IMR-90 (cell line): ENCODE measurements at places on chromosomes 1 and 21.
A peak's percentile ranks its signal among the peaks of the same experiment; 100 is the strongest.

DNA sequence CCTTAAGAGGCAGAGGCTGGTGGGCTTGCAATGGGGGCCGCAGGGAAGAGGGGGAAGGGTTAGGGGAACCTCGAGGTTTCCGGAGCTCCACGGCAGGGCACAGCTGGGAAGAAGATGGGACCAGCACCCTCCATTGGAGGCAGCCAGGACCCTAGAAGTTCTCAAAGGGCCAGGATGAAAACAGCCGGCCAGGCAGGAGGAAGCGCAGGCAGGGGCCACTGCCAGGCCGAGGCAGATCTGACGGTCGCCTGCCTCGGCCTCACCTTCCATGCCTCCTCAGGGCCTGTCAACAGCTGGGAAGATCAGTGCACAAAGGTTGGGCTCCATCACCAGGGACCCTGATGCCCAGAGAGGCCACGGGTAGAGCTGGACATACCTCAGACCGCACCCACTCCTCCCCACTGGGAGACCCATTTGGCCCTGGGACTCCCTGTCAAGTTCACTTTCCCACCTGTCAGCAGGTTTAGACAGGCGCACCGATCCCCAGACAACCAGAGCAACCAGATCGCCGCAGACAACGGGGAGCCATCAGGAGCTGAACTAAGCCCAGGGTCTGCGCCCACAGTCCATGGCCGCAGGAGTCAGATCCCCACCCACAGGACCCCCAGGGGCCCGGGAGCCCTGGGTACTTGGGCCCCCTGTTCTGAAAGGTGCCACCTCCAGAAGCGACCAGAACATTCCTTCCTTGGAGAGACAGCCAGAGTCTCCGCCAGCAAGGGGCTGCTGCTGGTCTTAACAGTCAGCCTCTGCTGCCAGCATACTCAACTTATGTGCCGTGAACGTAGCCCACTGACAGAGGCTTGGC lies 2.2 kb downstream of the SLC19A1 start:
- H3K27ac ChIP-seq: no peak overlapping the region
- H3K4me1 ChIP-seq: peaks cover 3% of the 10 kb centered on the region; the same call in 1 of the 2 replicates
- no peaks in the 10 kb centered on the region for H3K27me3 ChIP-seq
- H3K36me3 ChIP-seq: peaks cover 3% of the 10 kb centered on the region
- H3K4me3 ChIP-seq: no peak overlapping the region
- DNase-seq: no peak

- peaks cover 30% of the 10 kb centered on the region for H3K27me3 ChIP-seq
- H3K36me3 ChIP-seq: no peaks in the 10 kb centered on the region
- no peak overlapping the region for H3K27ac ChIP-seq
- DNase-seq: peak; percentile 25
- peak overlapping the region; percentile 39 for H3K4me3 ChIP-seq
- H3K4me1 ChIP-seq: no peaks in the 10 kb centered on the region
Measured at GRCh38 chr1:223129229-223129901, 13.7 kb downstream of the TLR5 start.

- H3K36me3 ChIP-seq: 0 out of 2 replicates have a peak, but pooled peaks cover 1% of the 10 kb centered on the region
- H3K4me1 ChIP-seq: peaks cover 28% of the 10 kb centered on the region
- no peak for DNase-seq
Measured at GRCh38 chr1:53681351-53681976, 57.5 kb downstream of the GLIS1 start.

DNA sequence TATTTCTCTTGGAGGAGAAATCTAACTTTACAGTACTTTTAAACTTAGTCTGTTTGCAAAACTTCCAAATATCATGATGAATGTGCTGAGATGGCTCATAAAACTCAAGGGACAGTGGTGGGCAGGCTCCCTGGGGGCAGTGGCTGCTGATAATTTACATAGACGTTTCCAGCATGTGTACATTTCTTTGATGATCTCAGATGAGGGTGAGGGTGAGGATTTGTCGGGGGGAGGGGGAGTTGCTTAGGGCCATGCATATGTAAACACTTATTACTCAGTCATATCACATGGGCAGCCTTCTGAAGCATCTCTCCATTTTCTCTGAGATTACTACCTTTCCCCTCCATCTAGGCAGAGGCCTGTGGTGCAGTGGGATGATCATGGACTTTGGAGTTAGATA lies 152.9 kb upstream of the HMGB4 start:
- H3K4me1 ChIP-seq: no peaks in the 10 kb centered on the region
- no peak overlapping the region for H3K4me3 ChIP-seq
- H3K27ac ChIP-seq: no peak overlapping the region
- H3K27me3 ChIP-seq: no peaks in the 10 kb centered on the region
- no peaks in the 10 kb centered on the region for H3K36me3 ChIP-seq
- DNase-seq: peak; percentile 2

DNA sequence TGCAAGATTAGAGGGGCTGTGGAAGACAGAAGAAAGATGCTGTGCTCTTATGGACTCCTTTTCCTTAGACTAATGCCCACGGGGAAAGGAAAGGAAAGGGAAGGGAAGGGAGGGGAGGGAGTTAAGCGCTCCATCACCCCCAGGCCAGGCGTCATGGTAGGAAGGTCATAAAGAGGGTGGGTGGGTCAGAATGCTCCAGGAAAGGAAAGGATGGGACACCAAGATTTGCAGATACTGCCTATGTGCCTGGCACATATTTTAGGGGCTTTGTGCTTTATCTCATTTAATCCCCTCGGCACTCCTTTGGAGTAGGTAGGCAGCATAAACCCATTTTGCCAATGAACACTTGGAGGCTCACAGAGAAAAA lies 41.4 kb downstream of the MAB21L3 start:
- peaks cover 27% of the 10 kb centered on the region for H3K27me3 ChIP-seq
- no peaks in the 10 kb centered on the region for H3K36me3 ChIP-seq
- no peak overlapping the region for H3K27ac ChIP-seq
- H3K4me3 ChIP-seq: peak overlapping the region; percentile 44
- no peaks in the 10 kb centered on the region for H3K4me1 ChIP-seq
- no peak for DNase-seq

- DNase-seq: no peak
- H3K4me3 ChIP-seq: no peak overlapping the region
- no peaks in the 10 kb centered on the region for H3K4me1 ChIP-seq
- no peaks in the 10 kb centered on the region; the same call in 1 of the 2 replicates for H3K27me3 ChIP-seq
- no peak overlapping the region for H3K27ac ChIP-seq
- no peaks in the 10 kb centered on the region for H3K36me3 ChIP-seq
Measured at GRCh38 chr21:15722591-15723324, 7.0 kb upstream of the USP25 start.

DNA sequence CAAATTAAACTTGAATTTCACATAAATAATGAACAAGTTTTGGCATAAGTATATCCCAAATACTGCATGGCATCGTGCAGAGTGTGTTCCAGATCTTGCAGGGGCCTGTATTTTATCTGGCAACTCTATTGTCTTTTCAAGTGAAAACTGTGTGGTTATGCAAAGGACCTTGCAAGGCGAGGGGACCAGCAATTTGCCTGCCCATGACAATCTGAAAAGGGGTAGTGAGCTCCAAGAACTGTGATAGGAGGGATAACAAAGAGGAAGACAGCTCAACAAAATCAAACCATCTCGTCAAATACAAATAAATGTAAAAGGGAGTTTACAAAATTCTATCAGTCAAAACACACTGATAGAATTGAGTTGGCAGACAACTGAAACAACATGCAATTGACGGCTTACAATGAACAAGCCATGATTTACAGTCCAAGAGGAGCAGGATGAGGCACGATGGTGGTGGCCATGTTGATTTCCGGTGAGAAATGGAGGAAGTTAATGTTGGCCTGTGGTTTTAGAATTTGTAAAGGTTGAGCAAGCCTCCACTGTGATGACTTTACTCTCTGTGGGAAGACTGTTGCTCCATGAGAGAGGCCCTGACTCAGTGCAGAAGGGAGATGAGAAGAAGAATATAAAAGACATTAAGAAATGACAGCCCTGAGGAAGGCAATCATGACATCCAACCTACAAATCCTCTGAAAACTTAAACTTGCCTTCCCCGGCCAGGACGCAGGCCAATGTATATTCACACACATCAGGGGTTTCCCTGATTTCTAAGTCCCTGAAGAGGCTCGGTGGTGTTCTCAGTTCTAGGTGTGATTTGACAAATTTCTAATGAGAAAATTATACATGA lies 132.2 kb downstream of the ADSS2 start:
- H3K36me3 ChIP-seq: no peaks in the 10 kb centered on the region
- H3K27ac ChIP-seq: peak overlapping the region; percentile 23
- no peak overlapping the region for H3K4me3 ChIP-seq
- no peaks in the 10 kb centered on the region for H3K27me3 ChIP-seq
- H3K4me1 ChIP-seq: peaks cover 7% of the 10 kb centered on the region

GRCh38 chr1:53899206-53899628 lies 5.2 kb downstream of the DIO1 start:
- peak; percentile 69 for DNase-seq
- no peaks in the 10 kb centered on the region for H3K27me3 ChIP-seq
- no peak overlapping the region for H3K4me3 ChIP-seq
- H3K27ac ChIP-seq: no peak overlapping the region

DNA sequence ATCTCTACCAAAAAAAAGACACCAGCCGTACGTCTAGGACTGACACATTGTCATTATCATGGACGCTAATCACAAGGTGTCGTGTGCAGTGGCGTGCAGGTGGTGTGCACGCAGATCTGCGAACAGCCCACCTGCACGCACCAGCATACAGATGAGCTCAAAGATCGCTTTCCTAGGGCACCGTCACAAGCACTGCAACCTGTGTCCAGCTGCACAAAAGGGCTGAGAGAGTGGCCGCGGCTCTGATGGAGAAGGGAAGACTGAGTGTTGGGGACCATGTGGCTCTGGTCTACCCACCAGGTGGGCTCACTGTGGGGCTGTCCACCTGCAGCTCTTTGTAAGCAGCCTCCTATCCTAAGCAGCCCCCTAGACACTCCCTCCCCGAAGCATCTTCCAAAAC lies 50.9 kb downstream of the S100B start:
- H3K36me3 ChIP-seq: peaks cover 57% of the 10 kb centered on the region
- no peak for DNase-seq
- H3K4me1 ChIP-seq: no peaks in the 10 kb centered on the region
- H3K27me3 ChIP-seq: no peaks in the 10 kb centered on the region
- H3K27ac ChIP-seq: no peak overlapping the region

DNA sequence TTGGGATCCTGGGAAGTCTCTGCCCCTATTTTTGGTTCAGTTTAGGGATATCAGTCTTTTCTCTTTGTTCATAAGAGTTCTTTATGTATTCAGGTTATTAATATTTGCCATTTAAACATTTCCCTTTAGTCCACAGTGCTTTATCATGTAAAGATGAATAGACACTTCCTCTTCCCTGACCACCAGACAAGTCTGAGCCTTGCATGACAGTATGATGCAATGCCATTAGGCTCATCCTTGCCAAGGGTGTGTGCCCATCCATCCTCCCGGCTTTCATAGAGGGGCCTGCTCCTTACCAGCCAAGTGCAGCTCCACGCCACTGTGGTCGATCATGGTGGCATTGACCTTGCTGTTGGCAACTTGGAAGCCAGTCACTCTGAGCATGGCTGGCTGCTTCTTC lies 52.1 kb downstream of the ZSCAN20 start:
- no peak for DNase-seq
- no peak overlapping the region for H3K27ac ChIP-seq
- H3K4me3 ChIP-seq: no peak overlapping the region
- peaks cover 5% of the 10 kb centered on the region; the same call in 1 of the 2 replicates for H3K27me3 ChIP-seq
- no peaks in the 10 kb centered on the region for H3K4me1 ChIP-seq
- no peaks in the 10 kb centered on the region for H3K36me3 ChIP-seq

DNA sequence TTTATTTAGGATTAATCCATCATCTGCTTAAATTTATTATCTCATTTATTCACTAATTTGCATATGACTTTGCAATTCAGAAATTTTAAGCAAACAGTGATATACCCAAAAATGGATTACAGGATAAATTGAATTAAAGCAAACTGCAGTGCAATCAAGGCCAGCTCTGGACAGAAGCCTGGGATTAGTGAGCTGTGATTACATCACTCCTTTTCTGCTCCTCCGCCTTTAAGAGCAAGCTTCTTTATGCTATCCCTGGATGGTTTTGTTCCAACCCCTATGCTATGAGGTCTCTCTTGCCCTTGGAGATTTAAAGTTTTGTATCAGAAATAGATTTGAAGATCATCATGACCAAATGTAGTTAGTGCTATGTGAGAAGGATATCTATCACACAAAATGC lies 32.6 kb downstream of the GPR52 start:
- H3K4me3 ChIP-seq: no peak overlapping the region
- H3K27me3 ChIP-seq: no peaks in the 10 kb centered on the region
- DNase-seq: no peak
- H3K36me3 ChIP-seq: no peaks in the 10 kb centered on the region

DNA sequence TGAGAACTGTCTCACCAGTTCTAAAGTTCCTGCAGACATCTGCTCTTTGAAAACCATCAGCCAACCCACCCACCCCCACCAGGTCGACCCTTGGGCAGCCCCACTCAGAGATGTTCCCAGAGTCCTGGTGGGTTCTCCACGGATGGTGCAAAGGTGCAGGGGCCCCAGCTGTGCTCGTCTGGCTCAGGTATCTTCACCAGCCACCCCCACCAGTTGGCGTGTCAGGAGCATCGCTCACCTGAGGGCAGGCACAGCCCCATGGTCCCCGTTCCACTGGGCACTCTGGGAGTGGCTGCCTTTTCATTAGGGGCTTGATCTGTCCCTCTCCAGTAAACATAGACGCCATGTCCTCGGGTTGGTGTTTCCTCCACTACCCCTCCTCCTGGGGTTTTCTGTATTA lies 70.5 kb downstream of the UMODL1 start:
- no peaks in the 10 kb centered on the region for H3K4me1 ChIP-seq
- H3K4me3 ChIP-seq: no peak overlapping the region
- H3K36me3 ChIP-seq: no peaks in the 10 kb centered on the region
- no peak overlapping the region for H3K27ac ChIP-seq

- DNase-seq: peak; percentile 45
- H3K27ac ChIP-seq: no peak overlapping the region
- no peaks in the 10 kb centered on the region for H3K27me3 ChIP-seq
- H3K4me3 ChIP-seq: no peak overlapping the region
Measured at GRCh38 chr1:209850342-209850979, 22.7 kb downstream of the UTP25 start.

GRCh38 chr1:153612755-153613331 lies at the start of gene S100A16:
Gene S100A16 (minus strand): TSS chr1:153613137. CDS start chr1:153608151, 4,986 bp downstream.
- H3K4me1 ChIP-seq: peaks cover 43% of the 10 kb centered on the region
- H3K4me3 ChIP-seq: peak within 1 kb of the TSS; percentile 96
- H3K27ac ChIP-seq: peak within 1 kb of the TSS; percentile 95
- H3K27me3 ChIP-seq: no peaks in the 10 kb centered on the region
